ENCODE measurements at places on chromosomes 4 and X.

DNA sequence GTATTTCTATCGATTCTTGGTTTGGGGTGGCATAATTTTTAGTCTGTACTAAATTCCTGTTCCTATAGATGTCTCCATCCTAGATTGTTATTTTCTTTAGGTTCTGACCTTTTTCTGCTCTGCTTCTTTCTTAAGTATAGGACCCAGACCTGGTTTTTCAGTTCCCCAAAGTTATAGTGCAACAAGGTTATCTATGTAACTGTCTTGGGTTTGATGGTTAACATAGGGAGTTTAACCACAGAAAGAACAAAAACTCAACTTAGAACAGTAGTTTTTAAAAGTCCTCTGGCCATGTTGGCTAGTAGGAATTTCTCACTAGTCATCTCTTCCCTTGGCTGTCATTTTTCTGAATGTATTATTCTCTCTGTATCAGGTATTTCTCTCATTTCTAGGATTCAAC lies 38.8 kb upstream of the MAD2L1 start:
- no peak for DNase-seq

- DNase-seq, result no peak
Observed at GRCh38 chrX:150688911-150689451, 4.2 kb upstream of the MTMR1 start.

DNA sequence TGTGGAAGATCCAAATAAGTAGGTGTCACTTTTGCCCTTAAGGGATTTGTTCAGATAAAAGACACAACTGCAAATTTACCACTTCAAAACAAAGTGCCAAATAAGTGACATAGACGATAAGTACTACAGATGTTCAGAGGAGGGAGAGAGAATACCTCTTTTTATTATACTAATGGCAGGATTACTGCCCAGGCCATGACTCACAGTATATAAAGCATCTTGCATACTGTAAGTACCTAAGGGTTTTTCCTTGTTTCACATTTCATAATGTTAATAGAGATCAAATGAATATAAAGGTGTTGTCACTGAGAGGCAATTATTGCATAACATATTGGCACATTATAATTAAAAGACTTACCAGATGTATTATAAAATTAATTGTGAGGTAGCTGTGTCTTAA lies 46.4 kb downstream of the PTPN13 start:
- no peak for DNase-seq

DNA sequence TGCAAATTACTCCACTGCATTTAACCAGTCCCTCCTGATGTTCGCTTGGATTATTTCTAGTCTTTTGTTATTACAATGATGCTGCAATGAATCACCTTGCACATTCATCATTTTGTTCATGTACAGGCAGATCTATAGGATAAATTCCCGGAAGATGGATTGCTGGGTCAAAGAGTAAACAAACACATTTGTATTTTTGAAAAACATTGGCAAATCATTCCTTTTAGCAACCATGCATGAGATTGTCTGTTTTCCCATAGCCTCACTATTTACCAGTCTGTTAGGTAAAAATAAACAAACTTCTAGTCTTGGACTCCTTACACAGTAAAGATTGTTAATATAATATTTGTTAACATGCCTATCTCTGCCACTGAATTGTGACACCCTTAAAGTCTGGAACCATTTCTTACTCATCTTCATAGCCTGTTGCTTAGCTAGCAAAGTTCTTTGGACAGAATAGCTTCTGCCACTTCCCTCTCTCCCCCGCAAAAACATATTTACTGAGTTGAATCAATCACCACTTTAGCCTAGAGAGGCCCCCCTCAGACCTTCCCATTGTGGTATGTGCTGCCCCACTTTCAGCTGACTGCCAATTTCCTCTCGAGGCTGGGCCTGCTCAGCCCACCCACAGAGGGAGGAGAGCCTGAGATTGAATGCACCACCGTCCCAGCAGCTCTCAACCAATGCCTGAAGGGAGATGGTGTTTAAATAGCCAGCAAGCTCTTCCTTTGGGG lies 108.4 kb upstream of the ATXN3L start:
- DNase-seq, result no peak

DNA sequence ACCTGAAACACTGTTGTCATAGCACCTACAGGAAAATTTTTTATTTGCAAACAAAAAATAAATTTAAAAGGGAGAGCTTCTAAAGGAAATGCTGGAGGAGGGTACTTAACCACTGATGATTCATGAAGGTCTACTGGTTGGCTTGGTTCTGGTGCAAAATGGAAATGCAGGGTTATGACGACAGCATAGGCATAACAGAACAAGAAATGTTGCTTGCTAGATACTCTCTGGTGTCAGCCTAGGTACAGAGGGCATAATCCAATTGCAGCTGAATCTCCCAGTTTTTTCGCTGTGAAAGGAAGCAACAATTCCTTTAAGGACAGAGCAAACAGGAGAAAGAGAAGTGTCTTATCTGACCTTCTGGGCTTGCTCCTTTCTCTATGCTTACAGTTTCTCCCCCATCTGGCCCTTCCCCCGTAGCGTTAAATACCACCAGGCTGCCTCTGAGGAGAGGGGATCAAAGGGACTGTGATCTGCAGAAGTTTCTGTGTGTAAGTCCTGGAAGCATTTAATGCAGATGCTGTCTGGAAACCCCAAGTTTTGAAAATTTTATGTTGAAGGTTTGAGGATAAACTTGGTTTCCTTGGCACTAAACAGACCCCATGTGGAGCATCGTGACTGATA lies 23.7 kb upstream of the CASK start:
- DNase-seq, result no peak

GRCh38 chrX:43106009-43106408 lies 328.0 kb upstream of the PPP1R2C start:
- no peak for DNase-seq

DNA sequence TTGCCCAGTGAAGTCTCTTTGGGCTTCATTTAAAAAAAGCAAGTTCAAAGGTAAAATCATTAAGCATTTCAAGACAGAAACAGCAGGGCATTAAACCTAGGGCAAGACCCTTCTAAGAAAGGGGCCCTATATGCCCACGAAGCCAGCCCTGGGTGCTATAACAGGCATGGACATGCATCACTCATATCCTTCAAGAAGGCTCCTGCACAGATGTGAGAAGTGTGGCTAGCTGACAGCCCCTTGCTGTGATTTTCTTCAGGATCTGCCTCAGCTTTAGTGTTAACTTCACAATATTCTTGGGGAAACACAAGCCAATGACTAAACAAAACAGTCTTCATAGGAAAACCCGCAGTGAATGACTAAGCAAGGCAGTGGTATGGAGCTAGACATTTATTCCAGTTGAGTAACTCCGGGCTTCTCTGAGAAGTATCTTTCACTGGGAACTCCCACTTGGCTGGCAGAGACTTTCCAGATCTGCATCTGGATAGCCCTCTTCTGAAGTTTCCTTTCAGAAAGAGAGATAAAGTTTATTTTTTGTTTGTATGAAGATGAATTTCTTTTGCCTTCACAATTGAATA lies 11.9 kb upstream of the MAOA start:
- no peak for DNase-seq

DNA sequence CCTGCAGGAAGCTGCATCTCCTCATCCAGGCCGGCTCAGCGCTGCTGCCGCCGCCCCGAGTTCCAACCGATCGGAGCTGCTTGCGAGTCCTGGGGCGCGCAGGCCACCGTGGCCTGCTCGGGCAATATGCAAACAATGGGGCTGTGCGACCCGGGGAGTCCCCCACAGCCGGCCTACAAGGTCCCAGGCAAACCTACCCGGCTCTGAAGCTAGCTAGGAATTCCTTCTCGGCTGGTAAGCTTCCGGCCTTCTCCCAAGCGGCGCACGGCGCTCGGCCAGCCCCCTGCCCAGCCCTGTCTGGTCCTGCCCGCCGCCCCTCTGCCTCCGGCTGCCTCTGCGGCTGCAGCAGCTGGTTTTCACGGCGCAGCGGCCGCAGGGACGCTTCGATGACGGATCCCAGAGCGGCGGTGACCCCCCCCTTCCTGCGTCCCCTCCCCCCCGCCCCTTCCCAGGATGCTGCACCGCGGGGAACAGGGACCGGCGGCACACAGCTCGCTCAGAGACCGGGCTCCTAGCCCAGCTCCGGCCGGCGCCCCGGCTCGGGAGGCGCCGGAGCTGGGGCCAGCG lies 59.4 kb downstream of the TSC22D3 start:
- no peak for DNase-seq

GRCh38 chr4:38166082-38166481 lies 205.9 kb downstream of the PTTG2 start:
- DNase-seq, result no peak

Data from NCI-H2029 treated with DMSO at 0.1 percent for 48 hours (cell line).